ENCODE measurements at places on chromosomes 3 and 15. TPM values are rescaled to one million over a fixed set of nuclear protein-coding genes. Genes with fewer than 3 reads are reported as not detected.

The LRRC58 gene
- 40.3 TPM for total RNA-seq

The SLITRK3 gene
- 1.9 TPM for total RNA-seq

GRCh38 chr3:161822291-161822690 is 325.7 kb downstream of the OTOL1 start:
- no peak for DNase-seq

GRCh38 chr3:171257251-171258203 is 202.7 kb downstream of the TNIK start:
- no peak for DNase-seq

GRCh38 chr3:157793745-157794144 is 290.5 kb upstream of the VEPH1 start:
- no peak for DNase-seq

- no peak for DNase-seq
Observed at GRCh38 chr3:104906001-104906639, 460.6 kb upstream of the ALCAM start.

DNA sequence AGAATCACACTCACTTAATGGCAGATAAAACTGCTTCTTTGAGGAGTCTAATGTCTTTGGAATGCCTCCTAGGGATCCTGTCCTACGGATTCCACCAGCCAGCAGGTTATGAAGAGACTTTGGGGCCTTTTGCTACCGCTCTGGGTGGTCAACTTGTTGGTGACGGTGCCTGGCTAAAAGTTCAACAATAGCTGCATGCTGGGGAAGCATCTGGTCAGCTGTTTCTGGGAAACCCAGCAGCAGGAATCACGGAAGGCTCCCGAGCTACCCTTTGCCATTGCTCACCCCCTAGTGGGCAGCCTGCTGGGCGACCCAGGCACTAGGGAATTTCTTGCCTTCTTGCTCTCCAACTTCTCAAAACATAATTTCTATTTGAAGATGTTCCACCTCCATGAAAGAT is 263.3 kb downstream of the NEK10 start:
- DNase-seq: no peak

GRCh38 chr3:4589475-4590097 is 96.4 kb downstream of the ITPR1 start:
- peak; percentile 59 for DNase-seq

The CCRL2 gene
- 0.68 TPM for total RNA-seq

GRCh38 chr3:150902988-150903387 is 2.3 kb downstream of the MINDY4B start:
- no peak for DNase-seq
